ENCODE measurements at places on chromosomes 1 and 21. TPM values are rescaled to one million over a fixed set of nuclear protein-coding genes. Genes with fewer than 3 reads are reported as not detected.

NTNG1 gene
- not detected for total RNA-seq

FGR gene
- not detected for total RNA-seq

GRCh38 chr1:197440715-197441114 is 172.7 kb downstream of the CRB1 start:
- no peak for DNase-seq
- H3K27ac ChIP-seq: peak overlapping the region; percentile 70
- no peaks in the 10 kb centered on the region for H3K27me3 ChIP-seq
- no peaks in the 10 kb centered on the region for H3K36me3 ChIP-seq
- no peak overlapping the region for H3K4me3 ChIP-seq

DNA sequence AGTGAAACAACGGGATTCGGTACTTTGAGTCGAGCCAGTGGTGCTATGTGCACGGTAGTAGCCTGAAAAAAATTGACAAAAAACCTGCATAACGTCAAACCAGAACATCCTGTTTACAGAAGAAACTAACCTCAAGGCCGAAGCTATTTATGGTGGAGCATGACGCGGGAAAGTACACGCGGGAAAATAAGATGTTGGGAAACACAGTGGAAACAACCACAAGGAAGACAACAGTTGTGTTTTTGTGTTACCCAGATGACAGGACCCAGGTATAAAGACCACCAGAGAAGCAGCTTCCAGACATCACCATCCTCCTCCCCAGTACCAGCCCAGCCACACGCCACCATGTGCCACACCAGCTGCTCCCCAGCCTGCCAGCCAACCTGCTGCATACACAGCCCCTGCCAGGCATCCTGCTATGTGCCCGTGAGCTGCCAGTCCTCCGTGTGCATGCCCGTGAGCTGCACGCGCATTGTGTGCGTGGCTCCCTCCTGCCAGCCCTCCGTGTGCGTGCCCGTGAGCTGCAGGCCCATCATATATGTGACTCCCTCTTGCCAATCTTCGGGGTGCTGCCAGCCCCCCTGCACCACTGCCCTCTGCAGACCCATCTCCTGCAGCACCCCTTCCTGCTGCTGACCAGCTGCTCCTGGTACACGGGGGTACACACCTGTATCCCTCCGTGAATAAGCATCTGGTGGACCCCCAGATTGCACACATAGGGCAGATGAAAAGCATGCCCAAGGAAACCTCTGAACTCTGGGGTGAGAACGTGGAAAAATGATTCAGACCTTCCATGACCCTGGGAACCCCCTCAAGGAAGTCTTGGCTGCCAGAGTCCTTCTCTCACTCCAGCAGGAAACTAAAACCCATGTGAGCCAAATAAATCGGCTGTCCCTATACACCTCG is at the start of gene KRTAP12-3:
KRTAP12-3 (plus strand) TSS at position 298 of the 906 bp plus-strand sequence; CDS start at position 346, 48 bp downstream.
- peaks cover 8% of the 10 kb centered on the region for H3K36me3 ChIP-seq
- H3K27me3 ChIP-seq: peaks cover 42% of the 10 kb centered on the region
- no peaks in the 10 kb centered on the region for H3K4me1 ChIP-seq
- no peak within 1 kb of the TSS for H3K4me3 ChIP-seq
- H3K27ac ChIP-seq: no peak within 1 kb of the TSS

DNA sequence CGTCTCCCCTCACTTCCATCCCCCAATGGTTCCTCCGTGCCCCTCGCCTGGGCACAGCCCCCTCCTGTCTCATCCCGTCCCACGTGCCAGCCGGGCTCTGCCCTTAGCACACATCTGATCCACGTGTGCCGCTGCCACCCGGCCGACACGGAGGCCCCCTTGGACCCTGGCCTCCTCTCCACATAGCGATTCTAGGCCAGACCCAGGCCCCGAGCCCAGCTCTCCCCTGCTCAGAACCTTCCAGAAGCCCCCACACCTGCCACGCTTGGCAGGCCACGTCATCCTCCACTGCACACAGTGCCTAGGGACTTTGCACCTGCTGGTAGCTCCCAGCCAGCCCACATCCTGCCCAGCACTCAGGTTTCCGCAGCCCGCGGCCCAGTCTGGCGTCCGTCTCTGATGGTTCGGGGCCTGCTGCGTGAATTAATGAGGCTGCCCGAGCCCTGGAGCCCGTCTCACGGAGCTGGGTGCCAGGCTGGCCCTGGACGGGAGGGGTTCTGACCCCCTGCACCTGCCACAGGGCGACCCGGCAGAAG is 20.1 kb downstream of the PLCH2 start:
- H3K36me3 ChIP-seq: no peaks in the 10 kb centered on the region
- H3K27me3 ChIP-seq: no peaks in the 10 kb centered on the region
- no peak overlapping the region for H3K27ac ChIP-seq
- H3K4me3 ChIP-seq: no peak overlapping the region
- H3K4me1 ChIP-seq: peaks cover 4% of the 10 kb centered on the region

GRCh38 chr1:31580891-31581603 is 4.7 kb downstream of the TINAGL1 start:
- peaks cover 17% of the 10 kb centered on the region for H3K4me1 ChIP-seq
- peaks cover 5% of the 10 kb centered on the region for H3K36me3 ChIP-seq
- no peak overlapping the region for H3K27ac ChIP-seq
- DNase-seq: no peak
- H3K4me3 ChIP-seq: peak overlapping the region; percentile 49

DNA sequence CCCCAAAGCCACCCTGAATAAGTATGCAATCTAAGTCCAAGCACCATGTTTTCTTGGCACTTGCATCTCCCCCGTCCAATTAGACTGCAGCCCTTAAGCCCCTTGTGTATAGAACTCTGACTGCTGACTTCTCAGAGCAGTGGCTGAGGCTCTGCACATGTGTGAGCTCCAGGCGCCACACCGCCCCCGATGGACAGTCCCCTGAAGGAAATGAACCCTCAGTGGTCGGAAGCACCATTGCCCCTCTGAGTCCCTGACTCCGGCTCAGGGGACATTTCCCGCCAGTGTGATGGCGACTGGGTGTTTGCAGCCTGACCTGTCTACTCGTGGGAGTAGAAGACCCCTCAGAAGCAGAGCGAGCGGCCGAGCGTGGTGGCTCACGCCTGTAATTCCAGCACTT is 37.2 kb upstream of the SCCPDH start:
- DNase-seq: no peak
- no peak overlapping the region for H3K27ac ChIP-seq
- no peak overlapping the region for H3K4me3 ChIP-seq
- no peaks in the 10 kb centered on the region for H3K27me3 ChIP-seq
- peaks cover 15% of the 10 kb centered on the region for H3K4me1 ChIP-seq
- H3K36me3 ChIP-seq: no peaks in the 10 kb centered on the region

DNA sequence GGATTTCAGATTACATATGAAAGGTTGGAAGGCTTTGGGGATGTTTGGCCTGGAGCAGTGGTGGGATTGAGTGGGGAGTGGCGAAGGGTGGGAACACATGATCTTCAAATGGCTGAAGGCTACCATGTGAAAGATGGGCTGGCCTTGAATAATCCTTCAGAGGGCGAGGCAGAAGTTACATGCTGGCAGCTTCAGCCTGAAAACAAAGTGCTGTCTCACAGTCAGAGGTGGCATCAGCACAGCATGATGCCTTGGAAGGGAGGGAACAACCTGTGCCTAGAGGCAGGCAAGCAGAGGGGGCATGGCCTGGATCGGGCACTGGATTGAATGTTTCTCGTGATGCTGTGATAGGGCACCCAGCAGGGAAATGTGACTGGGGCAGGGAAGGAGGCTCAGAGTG is 130.8 kb downstream of the BEND5 start:
- no peaks in the 10 kb centered on the region for H3K36me3 ChIP-seq
- no peak overlapping the region for H3K27ac ChIP-seq
- H3K27me3 ChIP-seq: peaks cover 44% of the 10 kb centered on the region
- DNase-seq: no peak
- no peak overlapping the region for H3K4me3 ChIP-seq

GJC2 gene
- 1.5 TPM for total RNA-seq

PAQR6 gene
- 4.9 TPM for total RNA-seq
